ENCODE measurements at places on chromosomes 3 and 15. TPM values are rescaled to one million over a fixed set of nuclear protein-coding genes. Genes with fewer than 3 reads are reported as not detected.
A peak's percentile ranks its signal among the peaks of the same experiment; 100 is the strongest.

- DNase-seq, result peak; percentile 73
Measured at GRCh38 chr15:91572110-91572509, 281.4 kb upstream of the SLCO3A1 start.

DNA sequence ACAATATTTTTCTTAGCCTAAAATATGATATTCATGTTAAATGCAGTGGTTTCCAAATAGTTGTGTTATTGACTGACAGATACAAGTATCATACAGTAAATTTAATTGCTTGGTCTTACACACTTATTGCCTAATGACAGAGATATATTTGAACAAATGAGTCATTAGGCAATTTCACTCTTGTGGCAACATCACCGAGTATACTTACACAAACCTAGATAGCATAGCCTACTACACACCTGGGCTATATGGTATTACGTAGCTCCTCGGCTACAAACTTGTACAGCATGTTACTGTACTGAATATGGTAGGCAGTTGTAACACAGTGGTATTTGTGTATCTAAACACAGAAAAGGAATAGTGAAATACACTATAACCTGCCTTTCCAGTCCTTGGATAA, 50.3 kb downstream of the SERPINI1 start:
- DNase-seq, result no peak

DNA sequence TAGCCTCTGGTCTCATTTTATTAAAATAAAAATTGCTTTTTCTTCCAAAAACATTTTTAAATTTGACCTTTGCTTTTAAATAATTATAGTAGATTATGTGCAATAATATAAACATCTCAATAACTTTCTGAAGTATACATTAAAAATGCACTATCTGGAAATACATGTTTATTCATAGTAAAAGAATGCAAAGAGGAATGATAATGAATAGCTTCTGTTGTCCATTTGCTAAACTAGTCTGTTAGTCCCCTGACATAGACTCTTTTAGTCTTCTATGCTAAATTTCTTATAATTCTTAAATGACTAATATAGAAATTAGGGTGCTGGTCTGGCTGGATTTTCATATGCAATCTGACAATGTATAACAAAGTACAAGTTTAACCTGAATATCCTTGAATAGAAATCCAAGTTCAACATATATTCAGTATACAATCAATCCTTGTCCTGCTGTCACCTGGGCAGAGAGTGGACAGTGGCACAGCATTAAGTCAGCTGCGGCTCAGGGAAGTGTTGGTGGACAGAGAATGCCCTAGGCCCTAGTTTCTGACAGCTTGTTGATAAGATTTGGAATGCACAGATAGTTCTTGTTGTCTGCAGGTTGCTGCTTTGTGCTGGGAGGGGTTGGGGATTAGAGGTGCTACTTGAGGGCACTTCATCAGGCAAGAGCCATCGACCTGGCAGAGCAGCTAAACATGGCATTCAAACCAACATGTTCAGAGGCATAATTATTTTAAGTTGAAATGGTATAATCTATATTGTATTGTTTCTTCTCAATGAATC, 161.7 kb downstream of the MBNL1 start:
- no peak for DNase-seq

- DNase-seq, result no peak
Measured at GRCh38 chr3:155991847-155992246, 121.4 kb downstream of the GMPS start.

DNA sequence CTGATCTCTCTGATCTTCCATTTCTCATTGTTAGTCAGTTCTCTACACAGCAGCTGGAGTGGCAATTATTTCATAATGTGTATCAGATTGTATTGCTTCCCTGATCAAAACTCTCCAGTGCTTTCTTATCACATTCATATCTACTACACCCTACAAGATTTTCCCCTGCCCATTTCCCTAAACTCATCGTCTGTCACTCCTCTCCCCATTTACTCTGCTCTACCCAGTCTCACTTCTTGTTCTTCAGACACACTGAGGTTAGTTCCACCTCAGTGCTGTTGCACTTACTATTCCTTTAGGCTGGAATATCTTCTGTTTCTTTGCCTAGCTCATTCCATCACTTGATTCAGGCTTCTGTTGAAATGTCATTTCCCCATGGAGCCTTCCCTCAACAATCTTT, 197.1 kb downstream of the SATB1 start:
- DNase-seq, result no peak

- no peak for DNase-seq
Measured at GRCh38 chr3:134505485-134505884, 19.6 kb downstream of the CEP63 start.

GRCh38 chr3:76039431-76039830, 254.1 kb upstream of the ZNF717 start:
- no peak for DNase-seq

- no peak for DNase-seq
Measured at GRCh38 chr3:180383332-180384020, 218.5 kb upstream of the TTC14 start.

- DNase-seq, result no peak
Measured at GRCh38 chr3:47578691-47579632, at the start of gene CSPG5. TSS of gene CSPG5 (minus strand) at chr3:47578865. CDS start at chr3:47578693, 172 bp downstream.

DNA sequence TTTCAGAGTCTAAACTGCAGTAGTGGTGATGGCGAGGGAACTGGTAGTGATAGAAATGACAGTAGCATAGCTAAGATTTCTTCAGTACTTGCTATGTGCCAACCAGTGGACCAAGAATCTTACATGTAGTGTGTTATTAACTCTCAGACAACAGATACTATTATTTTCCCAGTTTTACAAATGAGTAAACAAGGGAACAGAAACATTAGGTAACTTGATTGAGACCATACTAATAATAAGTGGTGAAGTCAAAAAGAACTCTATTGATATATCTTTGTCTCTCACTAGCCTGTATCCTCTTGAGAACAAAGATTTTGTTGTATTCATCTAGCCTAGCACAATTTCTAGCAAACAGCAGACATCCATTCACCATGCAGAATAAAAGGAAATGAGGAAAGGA, 250.1 kb downstream of the ZBTB20 start:
- DNase-seq, result no peak

- DNase-seq, result no peak
Measured at GRCh38 chr3:9194509-9195184, 54.8 kb downstream of the SRGAP3 start.

GRCh38 chr3:177599326-177599725, 402.0 kb upstream of the TBL1XR1 start:
- DNase-seq, result no peak

- no peak for DNase-seq
Measured at GRCh38 chr3:37478721-37479210, 304.4 kb upstream of the LRRFIP2 start.

DNA sequence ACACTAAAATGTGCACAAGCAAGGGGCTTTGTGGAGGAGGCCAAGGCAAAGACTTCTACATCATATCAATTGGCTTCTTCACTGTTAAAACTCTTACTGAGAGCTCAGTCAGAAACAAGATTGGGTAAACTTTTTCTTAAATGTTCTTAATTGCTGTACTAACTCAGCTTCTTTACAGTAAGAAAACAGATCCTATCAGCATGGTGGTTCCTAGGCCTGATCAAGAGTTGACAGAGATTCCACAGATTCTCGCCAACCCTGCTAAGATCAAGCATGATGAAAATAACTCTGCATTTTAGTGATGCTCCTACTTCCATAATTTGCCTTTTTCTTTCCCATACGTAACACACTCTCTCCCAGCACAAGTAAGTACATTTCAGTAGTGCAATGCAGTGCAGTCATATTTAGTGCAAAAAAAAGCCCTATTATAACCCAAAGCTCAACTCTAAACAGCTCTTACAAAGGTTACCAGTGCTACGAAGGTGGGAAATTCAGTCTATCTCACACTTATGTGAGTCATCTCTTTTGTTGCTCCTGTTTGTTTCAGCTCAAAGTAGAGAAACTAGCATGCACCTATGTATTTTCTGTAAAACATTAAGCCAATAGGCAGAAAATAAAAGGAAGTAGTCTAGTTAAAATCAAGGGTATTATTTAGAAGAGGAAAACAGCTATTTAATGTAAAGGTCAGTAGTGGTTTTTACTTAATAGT, 29.9 kb downstream of the TIGIT start:
- DNase-seq, result no peak

- no peak for DNase-seq
Measured at GRCh38 chr15:100899601-100900000, 19.6 kb upstream of the LRRK1 start.

DNA sequence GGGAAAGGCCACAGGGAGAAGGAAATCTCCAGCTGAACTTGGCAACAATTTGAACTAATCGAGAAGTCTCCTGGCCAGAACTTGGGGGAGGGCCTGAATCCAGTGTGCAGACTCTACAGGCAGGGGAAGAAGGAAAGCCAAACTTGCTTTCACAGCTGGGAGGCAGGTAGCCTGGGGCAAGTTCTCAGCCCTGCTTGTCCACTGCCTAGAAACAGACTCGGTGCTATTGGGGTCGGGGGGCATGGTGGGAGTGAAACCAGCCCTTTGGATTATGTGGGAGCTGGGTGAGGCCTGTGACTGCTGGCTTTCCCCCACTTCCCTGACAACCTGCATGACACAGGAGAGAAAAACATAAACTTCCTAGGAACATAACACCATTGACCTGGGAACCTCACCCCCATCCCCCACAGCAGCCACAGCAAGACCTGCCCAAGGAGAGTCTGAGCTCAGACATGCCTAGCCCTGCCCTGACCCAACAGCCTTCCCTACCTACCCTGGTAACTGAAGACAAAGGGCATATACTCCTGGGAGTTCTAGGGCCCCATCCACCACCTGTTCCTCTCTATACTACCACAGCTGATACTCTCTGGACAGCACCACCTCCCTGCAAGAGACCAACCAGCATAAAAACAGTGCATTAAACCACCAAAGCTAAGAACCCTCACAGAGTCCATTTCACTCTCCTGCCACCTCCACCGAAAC, 103.7 kb upstream of the MNS1 start:
- no peak for DNase-seq

GRCh38 chr15:88072598-88073390, 183.7 kb downstream of the NTRK3 start:
- no peak for DNase-seq

- DNase-seq, result no peak
Measured at GRCh38 chr3:1007866-1008265, 85.0 kb upstream of the CNTN6 start.

GRCh38 chr3:10688126-10688525, 127.9 kb upstream of the SLC6A11 start:
- DNase-seq, result no peak

The DTX3L gene
- total RNA-seq, result 39.9 TPM

The CFAP92 gene
- total RNA-seq, result 3.3 TPM

The CHL1 gene
- total RNA-seq, result 17.9 TPM

The TRANK1 gene
- 44.2 TPM for total RNA-seq

The KCTD6 gene
- 11.0 TPM for total RNA-seq

The CD200R1 gene
- total RNA-seq, result 1.5 TPM

The CCDC9B gene
- 107 TPM for total RNA-seq
